ENCODE measurements at places on chromosomes 7 and 10. TPM values are rescaled to one million over a fixed set of nuclear protein-coding genes. Genes with fewer than 3 reads are reported as not detected.

GRCh38 chr10:29539412-29539811 lies 95.4 kb downstream of the SVIL start:
- no peak for DNase-seq

- no peak for DNase-seq
These were observed 50.4 kb downstream of the CLEC2L start for GRCh38 chr7:139573871-139574270.

DNA sequence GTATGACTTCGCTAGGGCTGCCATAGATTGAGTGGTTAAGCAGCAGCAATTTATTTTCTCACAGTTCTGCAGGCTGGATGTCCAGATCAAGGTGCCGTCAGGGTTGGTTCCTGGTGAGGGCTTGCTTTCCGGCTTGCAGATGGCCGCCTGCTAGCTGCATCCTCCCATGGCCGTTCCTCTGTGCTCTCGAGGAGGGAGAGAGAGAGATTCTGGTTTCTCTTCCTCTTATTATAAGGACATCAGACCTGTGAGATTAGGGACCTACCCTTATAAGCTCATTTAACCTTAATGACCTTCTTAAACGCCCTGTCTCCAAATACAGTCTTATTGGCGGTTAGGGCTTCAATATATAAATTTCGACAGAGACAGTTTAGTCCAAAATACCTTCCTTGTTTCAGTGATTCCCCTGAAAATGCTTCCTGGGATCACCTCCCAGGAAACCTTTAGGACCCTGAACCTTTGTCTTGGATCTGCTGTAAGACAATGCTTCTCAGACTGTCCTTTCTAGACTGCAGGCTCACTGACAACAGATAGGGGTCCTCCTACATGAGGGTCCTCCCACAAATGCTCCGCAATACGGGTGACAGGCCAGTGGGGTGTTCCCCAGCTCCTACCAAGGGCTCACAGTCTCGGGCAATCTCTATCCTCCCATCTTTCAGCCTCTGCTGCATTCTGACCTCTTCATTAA lies 82.5 kb upstream of the BAIAP2L1 start:
- DNase-seq: no peak

PALD1 gene
- 4.1 TPM for polyA plus RNA-seq

SPDYE6 gene
- 0.03 TPM for polyA plus RNA-seq

DNA sequence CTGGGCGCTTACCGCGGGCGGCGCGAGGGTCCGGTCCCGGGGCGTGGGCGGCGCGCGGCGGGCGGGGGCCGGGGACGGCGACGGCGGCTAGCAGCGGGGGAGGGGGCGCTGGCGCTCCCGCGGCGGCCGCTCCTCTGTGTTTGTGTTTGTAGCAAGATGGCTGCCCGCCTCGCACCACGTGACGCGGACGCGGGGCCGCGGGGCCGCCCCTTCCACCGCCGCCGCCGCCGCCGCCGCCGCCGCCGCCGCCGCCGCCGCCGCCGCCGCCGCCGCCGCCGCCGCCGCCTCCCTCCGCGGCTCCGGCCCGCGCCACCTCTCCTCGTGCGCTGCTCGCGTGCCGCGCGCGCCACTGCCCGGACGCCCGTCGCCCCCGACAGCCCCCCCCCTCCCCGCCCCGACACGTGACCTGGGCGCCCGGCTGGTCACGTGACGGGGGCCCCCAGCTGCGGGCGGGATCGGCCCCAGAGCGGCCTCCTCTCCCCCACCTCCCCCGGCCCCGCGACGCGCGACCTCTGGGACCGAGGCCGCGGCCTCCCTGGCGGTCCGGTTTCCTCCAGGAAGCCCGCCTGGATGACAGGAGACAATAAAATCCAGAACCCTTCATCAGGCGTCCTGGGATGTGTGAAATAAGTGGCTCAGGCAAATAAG lies at the start of gene GIGYF1:
TSS of gene GIGYF1 (minus strand) at position 153 of the 648 bp plus-strand sequence. CDS start 6,012 bp downstream, outside the sequence.
- peak; percentile 76 for DNase-seq

DNA sequence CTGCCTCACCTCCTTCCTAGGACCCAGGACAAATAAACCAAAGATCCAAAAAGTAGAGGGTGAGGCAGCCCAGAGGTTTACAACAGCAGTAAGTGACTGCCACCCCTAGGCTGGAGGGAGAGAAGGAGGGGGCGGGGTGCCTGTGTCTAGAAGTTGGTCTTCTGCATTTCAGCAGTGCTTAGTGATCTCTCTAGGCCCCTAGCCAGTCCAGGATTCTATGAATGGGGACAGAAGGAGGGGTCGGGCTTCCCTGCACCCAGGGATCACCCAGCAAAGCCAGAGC lies 62.8 kb upstream of the KDM7A start:
- DNase-seq: no peak

GBX1 gene
- polyA plus RNA-seq: 1.0 TPM

DNA sequence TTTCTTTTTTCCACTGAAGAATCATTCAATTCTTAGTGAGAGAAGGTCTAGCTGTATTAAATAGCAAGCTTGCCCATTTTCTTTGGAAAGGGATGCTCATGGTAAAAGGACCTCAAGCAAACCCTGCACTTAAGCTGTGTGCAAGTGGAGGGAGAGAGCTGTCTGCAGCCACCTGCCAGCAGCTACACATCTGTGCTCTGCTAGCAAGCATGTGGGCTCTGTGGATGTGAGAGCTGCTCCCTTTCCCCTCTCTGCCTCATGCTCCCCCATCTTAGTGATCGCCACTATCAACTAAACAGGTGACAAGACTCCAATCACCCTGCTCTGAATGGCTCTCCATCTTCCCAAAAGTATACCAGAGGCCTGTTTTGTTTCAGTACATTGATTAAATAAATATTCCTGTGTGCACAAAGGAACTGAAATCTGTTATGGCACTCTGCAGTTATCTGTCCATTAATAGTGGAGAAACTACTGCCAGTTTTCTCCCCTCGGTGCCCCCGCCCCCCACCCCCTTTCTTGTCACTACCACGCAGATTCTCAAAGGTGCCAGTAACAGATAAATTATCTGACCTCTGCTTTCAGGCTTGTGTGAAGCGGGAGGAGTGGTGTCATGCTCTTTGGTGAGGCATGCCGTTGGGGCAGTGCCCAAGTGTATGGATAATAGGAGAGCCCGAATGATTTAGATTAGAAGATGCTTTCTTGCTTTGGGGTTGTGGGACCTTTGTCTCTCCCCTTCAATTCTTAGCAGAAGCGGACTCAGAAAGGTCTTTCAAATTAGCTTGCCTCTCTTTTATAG lies 26.4 kb downstream of the AUTS2 start:
- no peak for DNase-seq

KCNIP2 gene
- 452 TPM for polyA plus RNA-seq

PLCE1 gene
- 0.84 TPM for polyA plus RNA-seq

- no peak for DNase-seq
These were observed 5.2 kb upstream of the OTUD1 start for GRCh38 chr10:23433701-23434100.

GRCh38 chr10:98267069-98267893 lies 713 bp downstream of the LOXL4 start:
- no peak for DNase-seq

DNA sequence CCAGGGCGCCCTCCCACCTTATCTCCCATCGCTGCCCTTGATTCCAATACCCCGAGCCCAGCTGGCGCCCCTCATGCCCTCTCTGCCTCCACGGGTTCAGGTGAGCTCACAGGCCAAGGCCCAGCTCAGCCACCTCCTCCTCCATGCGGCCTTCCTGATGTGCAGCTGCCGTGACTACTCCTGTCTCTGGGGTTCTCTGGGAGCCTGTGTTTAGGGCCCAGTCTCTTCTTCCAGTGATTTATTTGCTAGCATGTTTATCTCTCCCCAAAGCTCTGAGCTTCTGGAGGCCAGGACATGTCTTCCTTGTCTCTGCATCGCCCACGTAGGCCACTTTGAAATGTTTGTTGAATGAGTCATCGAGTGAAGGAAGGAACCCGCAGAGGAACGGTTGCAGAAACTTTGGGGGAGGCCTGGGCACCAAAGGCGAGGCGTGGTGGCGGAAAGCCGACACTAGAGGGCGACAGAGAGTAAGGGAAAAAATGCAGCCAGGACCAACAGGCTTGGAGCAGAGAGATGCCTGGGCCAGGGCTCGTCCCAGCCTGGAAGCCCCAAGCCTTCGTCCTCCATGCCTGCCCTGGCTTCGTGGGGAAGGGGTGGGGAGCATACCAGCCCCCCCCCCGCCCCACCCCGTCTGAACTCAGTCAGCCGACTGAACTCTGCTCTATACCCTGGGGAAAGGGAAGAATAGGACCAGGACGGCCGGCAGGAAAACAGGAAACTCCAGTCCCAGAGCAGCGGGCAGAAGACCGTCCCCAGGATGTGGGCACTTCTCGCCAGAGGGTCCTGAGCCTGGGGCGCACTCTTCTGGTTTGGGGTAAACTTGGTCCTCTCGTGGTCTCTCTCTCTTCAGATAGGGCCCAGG lies 10.9 kb upstream of the HSPB1 start:
- peak; percentile 91 for DNase-seq

- DNase-seq: no peak
These were observed 137.3 kb upstream of the CCDC6 start for GRCh38 chr10:60043561-60044241.

- DNase-seq: no peak
These were observed 168.0 kb downstream of the ZNF438 start for GRCh38 chr10:30863516-30864210.

PCDH15 gene
- polyA plus RNA-seq: 0.22 TPM

GRCh38 chr10:70063418-70064098 lies 10.9 kb downstream of the MACROH2A2 start:
- no peak for DNase-seq

FGFBP3 gene
- polyA plus RNA-seq: 0.30 TPM

KEL gene
- polyA plus RNA-seq: 0.04 TPM

DNA sequence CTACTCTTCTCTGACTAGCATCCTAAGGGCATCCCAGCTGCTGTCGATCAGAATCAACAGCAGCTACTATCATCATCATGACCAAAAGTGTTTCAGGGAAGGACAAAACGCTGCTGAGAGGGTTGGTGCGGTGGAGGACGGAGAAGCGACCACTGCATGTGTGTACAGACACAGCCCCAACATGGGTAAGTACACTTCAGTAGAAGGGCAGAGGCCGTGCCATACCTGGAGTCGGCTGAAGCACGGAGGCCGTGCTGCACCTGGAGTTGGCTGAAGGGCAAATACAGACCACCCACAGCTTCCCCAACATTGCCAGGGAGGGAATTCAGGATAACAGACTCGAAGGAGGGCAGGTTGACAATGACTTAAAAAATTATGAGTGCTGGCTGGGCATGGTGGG lies 67.8 kb upstream of the CYTH3 start:
- no peak for DNase-seq

GRCh38 chr10:132185601-132186487 lies 904 bp upstream of the DPYSL4 start:
- no peak for DNase-seq

DNA sequence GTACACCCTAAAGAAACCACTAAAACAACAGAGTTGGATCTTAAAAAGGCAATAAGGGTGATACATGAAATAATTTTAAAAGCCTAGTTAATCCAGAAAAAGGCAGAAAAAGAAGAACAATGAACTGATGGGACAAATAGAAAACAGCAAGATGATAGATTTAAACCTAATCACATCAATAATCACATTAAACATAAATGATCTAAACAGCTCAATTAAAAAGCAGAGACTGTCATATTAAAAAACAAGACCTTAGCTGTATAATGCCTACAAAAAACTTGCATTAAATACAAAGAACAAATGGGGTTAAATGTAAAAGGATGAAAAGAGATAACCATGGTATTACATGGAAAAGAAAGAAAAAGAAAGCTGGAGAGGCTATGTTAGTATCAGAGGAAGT lies 96.2 kb downstream of the RTKN2 start:
- DNase-seq: no peak

DNA sequence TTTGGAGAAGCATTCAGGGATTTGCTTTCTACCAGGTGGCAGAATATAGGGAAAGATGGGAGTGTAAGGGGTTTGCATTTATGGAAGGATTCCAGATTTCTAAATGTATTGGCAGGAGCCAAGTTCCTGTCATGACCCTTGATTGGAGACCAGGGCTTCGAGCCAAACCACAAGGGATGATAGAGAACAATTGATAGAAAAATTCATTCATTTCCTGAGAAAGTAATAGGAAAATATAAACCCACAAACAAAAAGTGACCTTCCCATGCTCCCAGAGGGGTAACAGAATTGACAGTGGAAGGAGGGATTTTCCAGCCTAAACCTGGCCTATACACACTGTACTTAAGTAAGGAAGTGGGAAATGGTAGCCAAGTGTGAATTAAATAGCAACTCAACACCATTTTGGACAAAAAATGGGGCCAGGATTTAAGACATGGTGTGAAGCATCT lies 22.4 kb upstream of the IFIT2 start:
- DNase-seq: no peak

SPACDR gene
- polyA plus RNA-seq: 1.3 TPM

VTI1A gene
- polyA plus RNA-seq: 6.2 TPM

GRCh38 chr7:92156990-92157389 lies 22.0 kb downstream of the LRRD1 start:
- DNase-seq: no peak

PDSS1 gene
- 10.5 TPM for polyA plus RNA-seq

DNA sequence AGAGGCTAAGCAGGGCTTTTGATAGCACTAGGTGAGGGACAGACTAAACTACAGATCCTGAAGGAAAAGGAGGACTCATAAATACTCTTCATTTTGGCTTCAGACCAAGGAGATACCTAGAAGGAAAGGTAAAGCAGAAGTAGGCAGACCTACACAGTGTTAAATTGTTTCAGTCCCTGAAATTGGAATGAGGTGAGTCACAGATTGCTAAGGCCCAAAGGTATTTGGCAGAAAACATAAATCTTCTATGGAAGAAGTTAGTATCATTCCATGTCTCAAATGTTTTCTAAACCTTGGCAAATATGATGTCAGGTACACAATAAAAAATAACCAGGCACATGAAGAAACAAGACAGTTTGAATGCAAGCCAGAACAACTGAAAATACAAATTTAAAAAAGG lies 30.0 kb downstream of the MTERF1 start:
- DNase-seq: no peak

MALSU1 gene
- polyA plus RNA-seq: 115 TPM

DNA sequence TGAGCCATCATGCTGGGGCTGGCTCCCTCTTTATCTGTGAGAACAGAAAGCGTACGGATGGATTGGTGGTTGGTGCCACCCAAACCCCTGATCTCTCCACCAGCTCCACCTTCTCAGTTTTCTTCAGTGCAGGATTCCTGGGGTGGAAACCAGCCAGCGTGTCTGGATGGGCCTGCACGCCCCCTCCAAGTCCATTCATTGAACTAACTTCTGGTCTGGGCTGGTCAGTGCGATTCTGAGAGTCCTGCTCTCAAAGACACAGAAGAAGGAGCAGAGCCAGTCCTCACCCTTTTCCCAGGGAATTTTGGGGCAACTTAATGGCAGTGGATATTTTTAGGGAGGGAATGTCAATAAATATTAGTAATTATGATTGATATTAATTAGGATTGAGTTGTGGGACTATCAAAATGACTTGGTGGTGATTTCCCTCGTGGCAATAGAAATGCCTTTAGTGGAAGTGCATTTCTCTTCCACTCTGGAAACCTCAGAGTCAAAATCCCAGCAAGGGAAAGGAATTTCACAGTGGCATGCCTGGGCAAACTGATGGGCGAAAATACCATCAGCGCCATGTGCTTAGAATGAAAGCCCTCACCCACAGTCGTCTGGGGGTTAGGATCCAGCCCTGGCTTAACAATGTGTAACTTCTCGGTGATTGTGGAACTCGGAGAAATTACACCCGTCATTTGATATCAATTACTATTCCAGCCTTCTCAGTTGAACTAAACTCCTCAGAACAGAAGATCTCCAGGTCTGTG lies 69.3 kb upstream of the EEPD1 start:
- no peak for DNase-seq

ACBD7 gene
- 0.03 TPM for polyA plus RNA-seq

Data from heart right ventricle (tissue), 16 donors.